RPMI7951 (cell line): ENCODE measurements at places on chromosomes 6 and 20.

- peak; percentile 100 for DNase-seq
Observed at GRCh38 chr20:38134427-38135270, 30.4 kb downstream of the TGM2 start.

DNA sequence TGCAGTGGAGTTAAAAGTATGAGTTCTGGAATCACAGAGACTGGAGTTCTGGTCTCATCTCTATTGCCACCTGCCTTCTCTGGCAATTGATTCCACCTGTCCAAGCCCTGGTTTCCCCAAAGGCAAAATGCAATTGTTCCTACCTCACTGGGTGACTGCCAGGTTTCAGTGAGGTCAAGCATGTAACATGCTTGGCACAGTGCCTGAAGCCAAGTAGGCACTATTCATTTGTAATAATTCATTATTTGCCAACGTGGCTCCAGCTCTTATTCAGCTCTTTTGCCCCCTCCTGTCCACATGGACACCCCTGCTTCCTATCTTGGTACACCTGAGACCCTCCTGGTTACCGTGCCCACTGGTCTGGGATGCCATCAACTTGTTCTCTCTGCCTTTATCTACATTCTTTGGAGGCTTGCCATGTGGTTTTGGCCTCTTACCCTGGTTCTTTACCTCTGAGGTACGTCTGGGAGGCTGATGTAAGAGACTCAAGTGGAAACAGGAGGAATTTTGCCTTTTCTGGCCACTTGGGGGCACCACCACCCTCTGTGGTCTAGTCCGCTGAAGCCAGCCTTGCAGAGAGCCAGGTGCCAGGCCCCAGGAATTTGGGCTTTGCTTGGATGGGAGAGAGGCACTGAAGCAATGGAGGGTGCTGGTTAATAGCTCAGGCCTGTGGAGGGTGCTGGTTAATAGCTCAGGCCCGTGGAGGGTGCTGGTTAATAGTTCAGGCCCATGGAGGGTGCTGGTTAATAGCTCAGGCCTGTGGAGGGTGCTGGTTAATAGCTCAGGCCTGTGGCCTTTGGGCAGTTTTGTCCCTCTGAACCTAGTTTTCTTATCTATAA is 1.7 kb downstream of the KCNK15 start:
- DNase-seq: peak; percentile 59

GRCh38 chr6:22827760-22828159 is 258.4 kb downstream of the HDGFL1 start:
- no peak for DNase-seq

DNA sequence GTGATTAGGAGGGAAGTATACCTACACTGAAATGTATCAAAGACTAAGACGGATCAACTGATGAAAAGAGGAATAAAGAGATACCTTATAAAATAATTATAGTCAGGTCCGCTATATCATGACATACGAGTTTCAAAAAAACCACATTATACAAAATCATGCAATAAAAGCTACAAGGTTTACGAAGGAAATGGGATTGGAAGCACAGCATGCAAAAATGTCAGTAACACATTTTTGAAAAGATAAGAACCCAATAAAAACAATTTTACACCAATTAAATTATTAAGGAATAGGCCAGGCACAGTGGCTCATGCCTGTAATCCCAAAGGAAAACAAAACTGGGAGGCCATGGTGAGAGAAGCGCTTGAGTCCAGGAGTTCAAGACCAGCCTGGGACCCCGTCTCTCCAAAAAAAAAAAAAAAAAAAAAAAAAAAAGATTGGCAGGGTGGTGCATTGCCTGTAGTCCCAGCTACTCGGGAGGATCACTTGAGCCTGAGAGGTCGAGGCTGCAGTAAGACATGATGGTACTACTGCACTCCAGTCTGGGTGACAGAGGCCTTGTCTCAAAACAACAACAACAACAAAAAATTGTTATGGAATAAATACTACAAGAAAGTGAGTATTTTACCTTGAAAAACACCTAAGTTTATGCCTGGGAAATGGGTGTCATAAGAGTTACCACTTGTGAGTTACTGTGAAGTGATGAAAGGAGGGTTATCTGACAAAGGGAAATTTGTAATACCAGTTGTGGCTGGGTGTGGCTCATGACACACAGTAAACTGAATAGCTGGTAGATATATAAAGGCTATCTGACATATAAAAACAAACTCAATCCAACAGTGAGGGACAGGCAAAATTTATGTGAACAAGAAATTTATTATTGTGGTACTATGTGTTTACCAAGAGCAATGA is 45.2 kb downstream of the RANBP9 start:
- DNase-seq: no peak

- no peak for DNase-seq
Observed at GRCh38 chr20:11569163-11569562, 348.5 kb upstream of the BTBD3 start.

GRCh38 chr20:15039088-15039752 is 701.8 kb upstream of the FLRT3 start:
- DNase-seq: no peak

DNA sequence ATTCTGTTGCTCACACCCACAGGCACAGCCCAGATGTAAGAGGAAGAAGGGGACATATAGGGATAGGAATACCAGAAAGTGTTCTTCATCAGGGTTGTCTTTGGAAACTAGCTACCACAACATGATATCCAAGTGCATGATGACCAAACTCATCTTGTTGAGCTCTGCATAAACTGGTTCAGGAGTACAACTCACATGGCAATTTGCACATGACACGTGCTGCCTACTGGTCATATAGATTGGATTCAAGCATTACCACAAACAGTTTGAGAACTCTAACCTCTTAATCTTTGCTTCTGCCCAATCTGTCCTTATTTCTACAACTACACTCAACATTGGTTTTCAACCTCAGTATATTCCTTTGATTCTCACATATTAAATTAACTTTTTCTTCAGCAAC is 184.7 kb upstream of the PCSK2 start:
- DNase-seq: no peak

DNA sequence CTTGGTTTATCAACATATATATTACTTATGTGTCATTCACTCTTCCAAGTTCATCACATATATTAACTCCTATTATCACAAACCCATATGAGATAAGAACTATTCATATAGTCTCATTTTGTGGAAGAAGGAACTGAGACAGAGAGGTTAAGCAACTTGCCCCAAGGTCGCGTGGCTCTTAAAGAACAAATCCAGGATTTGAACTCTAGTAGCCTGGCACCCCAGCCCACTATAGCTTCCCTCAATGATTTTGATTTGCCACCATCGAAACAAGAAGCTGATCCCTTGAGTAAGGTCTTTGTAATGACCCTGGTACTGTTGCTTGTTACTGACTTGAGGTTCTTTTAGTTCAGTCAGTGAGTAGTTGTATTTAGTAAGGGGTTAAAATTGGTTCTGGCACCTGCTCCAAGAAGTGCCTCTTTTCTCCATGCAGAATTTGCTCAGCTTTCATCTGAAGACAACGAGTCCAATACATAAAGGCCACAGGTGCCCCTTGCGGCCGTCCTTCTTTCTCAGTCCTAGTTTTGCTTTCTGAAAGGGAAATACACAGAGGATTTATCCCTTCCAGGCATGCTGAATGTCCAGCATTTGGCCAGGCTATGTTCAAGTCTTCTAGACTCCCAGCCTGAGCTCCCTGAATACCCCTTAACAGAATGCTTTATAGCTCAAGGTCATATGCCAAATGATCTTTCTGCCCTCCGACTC is 253.0 kb downstream of the TBC1D7 start:
- no peak for DNase-seq

GRCh38 chr20:62704341-62704948 is 4.2 kb upstream of the NTSR1 start:
- DNase-seq: peak; percentile 100

GRCh38 chr20:38060536-38060935 is 27.0 kb downstream of the RPRD1B start:
- peak; percentile 36 for DNase-seq

DNA sequence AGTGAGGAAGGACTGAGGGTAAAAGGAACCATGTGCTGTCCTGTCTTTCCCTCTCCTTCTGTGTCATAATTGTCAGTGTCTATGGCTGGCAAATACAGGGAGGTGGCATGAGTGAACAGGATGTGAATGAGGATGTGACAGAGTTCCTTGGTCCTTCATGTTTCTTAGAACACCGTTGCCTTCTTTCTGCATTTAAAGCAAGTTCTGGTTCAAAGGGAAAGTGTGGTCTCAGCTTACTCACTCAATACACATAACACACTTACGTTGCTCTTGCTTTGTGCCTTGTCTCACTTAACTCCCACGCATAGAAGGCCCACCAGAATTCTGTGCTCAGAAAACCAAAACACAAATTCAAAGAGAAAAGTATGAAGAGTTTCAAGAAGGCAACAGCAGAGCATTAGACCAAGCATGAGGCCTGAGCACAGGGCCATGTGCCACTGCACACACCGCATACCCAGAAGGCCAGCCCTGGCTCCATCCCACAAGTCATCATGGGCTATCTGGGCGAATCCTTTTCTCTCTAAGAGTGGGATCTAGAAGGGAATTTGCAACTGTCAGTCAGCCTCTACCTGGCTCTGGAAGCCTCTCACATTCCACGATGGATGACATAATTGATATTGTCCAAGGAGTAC is 38.9 kb upstream of the SAYSD1 start:
- no peak for DNase-seq

- DNase-seq: no peak
Observed at GRCh38 chr6:13712599-13712898, 914 bp upstream of the RANBP9 start.

DNA sequence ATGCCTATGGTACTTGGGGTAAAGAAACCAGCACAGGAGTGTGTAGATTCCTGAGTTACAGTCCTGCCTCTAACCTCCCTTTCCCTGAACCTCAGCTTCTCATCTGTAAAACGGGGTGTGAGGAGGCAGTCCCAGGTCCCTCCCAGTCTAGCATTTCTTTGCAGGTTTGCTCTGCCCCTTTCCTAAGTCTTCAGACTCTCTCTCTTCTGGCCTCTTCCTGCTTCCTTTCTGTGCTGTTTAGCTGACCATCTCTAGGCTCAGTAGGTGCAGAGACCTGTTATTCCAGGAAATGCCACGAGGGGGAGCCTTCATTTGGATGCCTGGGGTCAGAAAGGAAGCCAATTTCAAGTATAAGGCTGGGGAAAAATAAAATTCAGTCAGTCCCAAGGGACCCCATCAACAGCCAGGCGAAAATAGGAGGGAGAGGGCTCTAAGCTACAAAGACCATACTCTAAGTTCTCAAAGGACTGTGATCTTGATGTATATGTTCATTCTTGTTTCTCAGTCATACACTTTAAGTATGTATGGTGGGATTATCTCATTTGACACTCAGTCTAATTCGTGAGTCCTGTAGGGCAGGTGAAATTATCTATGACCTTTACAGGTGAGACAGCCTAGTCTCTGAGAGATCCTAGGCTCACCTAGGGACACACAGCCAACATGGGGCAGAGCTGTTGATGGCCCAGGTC is 89.1 kb downstream of the NCR2 start:
- DNase-seq: peak; percentile 70

DNA sequence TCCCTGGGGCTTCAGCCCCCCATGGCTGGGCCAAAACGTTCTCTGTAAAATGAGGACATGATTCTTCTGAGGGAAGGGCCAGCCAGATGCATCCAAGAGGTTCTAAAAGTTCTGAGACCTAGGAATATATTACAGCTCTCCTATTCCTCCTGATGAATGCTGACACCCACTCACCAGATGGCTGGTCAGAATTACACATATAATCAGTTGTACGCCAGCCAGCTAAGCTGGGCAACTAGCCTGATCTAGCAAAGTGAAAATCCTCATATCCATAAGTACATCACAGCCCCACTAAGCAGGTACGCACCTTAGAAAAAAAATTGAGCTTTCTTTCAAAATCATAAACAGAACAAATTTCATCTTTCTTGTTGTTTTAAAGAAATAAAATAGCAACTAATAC is 34.8 kb downstream of the C6orf118 start:
- no peak for DNase-seq

GRCh38 chr20:48959899-48960550 is 38.5 kb downstream of the ARFGEF2 start:
- no peak for DNase-seq

GRCh38 chr20:54431156-54431944 is 44.0 kb upstream of the DOK5 start:
- peak; percentile 5 for DNase-seq

GRCh38 chr20:21523281-21523868 is 9.5 kb upstream of the NKX2-2 start:
- DNase-seq: no peak

- DNase-seq: no peak
Observed at GRCh38 chr20:35635652-35636051, 20.0 kb downstream of the SPAG4 start.

GRCh38 chr6:169534039-169534421 is 167.8 kb downstream of the WDR27 start:
- DNase-seq: no peak

DNA sequence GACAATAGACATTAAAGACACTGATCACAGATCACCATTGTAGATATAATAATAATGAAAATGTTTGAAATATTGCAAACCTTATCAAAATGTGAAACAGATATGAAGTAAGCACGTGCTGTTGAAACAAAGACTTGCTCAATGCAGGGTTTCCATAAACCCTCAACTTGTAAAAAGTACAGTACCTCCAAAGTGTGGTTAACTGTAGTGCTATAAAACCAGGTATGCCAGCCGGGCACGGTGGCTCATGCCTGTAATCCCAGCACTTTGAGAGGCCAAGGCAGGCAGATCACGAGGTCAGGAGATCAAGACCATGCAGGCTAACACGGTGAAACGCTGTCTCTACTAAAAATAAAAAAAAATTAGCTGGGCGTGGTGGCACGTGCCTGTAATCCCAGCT is 96.6 kb downstream of the ZFAND3 start:
- DNase-seq: no peak

GRCh38 chr6:158715330-158716311 is 65.8 kb downstream of the SYTL3 start:
- DNase-seq: no peak

- peak; percentile 98 for DNase-seq
Observed at GRCh38 chr6:141483598-141484061, 649.1 kb upstream of the GJE1 start.

DNA sequence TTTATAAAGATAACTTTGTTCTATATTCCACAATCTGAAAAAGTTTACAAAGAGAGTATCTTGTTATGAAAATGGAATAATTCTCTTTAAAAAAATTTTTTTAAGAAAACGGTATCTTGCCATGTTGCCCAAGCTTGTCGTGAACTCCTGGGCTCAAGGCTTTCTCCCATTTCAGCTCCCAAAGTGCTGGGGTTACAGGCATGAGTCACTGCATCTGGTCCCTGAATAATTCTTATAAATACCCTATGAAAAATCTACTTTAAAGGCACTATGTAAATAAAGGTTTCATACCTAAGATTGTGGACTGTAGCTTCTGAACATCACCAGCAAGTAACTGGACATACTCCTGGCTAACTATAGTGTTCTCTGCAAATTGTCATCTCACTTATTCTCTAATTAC is 60.3 kb downstream of the SAMD3 start:
- DNase-seq: no peak

- DNase-seq: no peak
Observed at GRCh38 chr6:149476789-149477455, 7.9 kb downstream of the ZC3H12D start.

GRCh38 chr6:132589454-132589853 is at the start of gene TAAR5:
TAAR5 (minus strand) TSS chr6:132589741; CDS start chr6:132589686, 55 bp downstream.
- no peak for DNase-seq

- DNase-seq: no peak
Observed at GRCh38 chr6:168598251-168599117, 157.5 kb downstream of the SMOC2 start.

- no peak for DNase-seq
Observed at GRCh38 chr6:102026649-102027048, 633.1 kb downstream of the GRIK2 start.

- DNase-seq: no peak
Observed at GRCh38 chr6:149694921-149695320, 23.0 kb downstream of the LATS1 start.
